ENCODE measurements at places on chromosomes 6 and 20.

DNA sequence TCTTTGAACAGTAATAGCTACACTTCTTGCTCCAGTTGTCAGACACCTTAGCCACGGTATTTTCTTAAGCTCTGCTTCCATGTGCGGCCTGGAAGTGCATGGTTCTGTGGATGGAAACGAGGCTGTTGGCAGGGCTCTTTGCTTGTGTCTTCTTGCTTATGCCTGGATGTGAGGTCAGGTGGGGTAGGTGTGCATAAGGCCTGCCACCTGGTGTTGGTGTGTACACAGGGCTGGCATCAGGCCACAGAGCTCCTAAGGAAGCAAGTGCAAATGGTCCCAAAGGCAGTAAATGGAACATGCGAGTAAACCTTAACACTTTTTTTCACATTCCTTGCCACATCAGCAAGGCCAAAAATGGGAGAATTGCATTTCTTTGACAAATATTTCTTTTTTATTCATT, 158.1 kb upstream of the GMDS start:
- no peak for DNase-seq

DNA sequence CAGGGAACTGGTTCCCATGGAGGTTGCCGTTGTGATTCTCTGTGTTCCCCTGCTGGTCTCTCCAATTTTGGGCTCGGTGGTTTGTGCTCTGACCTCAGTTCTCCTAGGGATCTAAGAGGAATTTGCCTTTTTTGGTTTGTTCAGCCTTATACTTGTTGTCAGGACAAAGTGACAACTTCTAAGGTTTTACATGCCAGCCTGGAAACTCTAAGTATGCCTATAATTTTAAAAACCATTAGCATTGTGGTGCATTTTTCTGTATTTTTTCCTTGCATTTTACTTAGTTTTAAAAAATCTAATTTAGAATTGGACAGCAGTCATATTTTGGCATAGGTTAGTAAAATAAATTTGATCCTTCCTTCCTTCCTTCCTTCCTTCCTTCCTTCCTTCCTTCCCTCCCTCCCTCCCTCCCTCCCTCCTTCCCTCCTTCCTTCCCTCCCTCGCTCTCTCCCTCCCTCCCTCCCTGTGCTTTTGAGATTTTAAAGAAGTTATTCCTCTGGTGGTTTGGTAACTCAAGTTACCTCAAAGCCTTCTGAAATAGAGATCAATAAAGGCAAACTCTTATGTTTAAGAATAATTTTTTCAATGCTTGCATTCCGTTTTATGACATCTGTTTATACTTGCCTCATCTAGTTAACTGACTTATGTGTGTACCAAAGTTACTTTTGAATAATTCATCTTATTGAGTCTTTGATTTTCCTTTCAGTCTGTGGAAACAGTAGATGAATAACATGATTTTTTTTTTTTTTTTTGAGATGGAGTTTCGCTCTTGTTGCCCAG, 141.3 kb upstream of the RGS17 start:
- no peak for DNase-seq

DNA sequence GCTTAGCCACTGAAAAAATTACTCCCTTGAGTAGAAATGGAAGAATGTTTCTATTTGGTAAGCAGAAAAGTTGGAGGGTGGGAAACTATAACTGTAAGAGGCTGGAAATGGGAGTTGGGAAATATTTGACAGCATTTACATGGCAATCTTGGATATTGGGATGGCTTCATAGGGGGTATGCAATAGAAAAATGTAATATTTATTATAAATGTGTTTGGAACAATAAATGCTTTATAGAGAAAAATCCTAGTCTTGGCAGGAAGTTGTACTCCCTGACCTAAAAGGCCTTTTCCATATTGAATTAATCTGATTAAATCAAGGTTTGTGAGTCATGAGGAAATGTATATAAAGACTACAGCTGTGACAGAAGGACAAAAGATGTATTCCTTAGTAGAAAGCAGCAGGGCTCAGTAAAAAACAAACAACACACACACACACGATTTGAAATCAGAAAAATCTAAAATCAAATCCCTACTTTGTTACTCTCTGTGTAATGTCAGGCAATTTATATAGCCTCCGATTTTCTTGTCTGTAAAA, 272.3 kb downstream of the CD109 start:
- no peak for DNase-seq

- DNase-seq = no peak
Observed at GRCh38 chr20:32929162-32929561, 70.4 kb downstream of the EFCAB8 start.

DNA sequence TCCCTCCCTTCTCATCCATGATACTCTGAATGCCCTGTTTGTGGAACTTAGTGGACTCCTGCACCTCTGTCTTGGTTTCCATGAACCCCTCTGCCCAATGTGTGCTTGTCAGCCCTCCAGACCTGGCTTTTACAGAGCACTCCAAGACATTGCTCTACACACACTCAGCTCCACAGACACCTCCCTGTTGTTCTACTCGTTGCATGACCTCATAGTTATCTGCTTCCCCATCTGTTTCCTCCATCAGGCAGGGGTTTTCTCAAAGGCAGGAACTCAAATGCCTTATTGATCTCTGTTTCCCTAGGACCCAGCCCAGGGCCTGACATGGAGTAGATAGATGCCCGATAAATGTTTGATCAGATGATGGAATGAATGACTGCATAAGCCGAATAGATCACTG, 13.3 kb downstream of the PLCG1 start:
- DNase-seq = no peak

GRCh38 chr6:123875784-123876183, 72.1 kb downstream of the NKAIN2 start:
- DNase-seq = no peak

DNA sequence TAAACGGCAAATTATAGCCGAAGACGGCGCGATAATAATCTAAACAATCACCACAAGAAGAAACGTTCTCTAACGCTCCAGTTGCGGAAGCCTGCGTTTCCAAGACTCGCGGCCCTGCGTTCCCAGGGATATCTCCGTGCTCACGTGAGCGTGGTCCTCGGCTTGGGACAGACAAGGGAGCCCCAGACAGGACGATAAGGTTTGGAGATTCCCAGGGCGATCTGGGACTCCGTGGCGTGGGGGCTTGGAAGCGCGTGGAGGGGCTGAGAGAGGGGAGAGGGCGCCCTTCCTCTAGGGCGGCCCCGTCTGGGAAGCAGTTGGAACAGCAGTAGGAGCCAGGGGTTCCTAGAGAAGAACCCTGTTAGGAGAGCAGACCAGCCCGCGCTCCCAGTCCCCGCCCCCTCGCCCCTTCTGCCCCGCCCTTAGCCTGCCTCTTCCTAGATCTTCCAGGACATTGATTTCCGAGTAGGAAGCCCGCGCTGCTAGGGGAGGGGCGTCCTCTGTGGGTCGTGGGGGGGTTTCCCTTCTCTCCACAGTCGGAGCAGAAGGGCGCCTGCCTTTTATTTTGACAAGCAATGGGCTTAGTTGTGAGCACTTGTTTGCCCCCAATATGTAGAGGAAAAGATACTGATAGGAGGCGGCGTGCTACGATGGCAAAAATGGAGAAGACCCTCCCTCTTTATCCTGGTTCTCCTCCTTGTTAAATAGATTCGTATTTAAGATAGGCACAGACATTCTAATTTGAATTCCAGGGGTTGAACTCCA, 10.6 kb downstream of the NRN1 start:
- peak; percentile 45 for DNase-seq

- no peak for DNase-seq
Observed at GRCh38 chr20:25461786-25462545, 54.5 kb downstream of the GINS1 start.

DNA sequence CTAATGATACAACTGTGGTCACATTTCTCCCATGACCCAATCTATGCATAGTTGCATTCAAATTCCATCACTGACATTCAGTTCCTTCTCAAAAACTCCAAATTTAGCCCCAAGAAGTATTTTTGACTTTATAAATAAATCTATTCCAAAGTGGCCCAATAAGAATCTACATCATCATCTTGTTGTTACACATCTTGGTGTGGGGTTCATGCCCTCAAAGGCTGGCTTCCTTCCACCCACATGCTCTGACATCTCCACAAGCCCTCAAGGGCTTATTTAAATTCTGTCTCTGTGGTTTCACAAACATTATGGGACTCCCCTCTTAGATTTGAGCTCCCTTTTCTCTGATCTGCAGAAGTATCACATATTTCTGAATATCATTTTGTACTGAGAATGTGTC, 585.3 kb upstream of the BTBD3 start:
- no peak for DNase-seq

GRCh38 chr6:111612379-111612778, 6.7 kb upstream of the TRAF3IP2 start:
- DNase-seq = no peak

GRCh38 chr6:157966589-157966977, 15.1 kb upstream of the SYNJ2 start:
- DNase-seq = no peak

GRCh38 chr20:24761220-24762065, 187.6 kb upstream of the CST7 start:
- DNase-seq = no peak

DNA sequence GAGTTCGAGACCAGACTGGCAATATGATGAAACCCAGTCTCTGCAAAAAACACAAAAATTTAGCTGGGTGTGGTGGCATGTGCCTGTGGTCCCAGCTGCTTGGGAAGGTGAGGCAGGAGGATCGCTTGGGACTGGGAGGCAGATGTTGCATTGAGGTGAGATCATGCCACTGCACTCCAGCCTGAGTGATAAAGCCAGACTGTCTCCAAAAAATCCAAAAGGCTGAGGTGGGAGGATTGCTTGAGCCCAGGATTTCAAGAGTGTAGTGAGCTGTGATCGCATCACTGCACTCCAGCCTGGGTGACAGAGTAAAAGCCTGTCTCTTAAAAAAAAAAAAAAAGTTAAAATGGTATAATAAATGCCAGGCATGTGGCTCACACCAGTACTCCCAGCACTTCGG, 1.3 kb upstream of the PTCRA start:
- no peak for DNase-seq

DNA sequence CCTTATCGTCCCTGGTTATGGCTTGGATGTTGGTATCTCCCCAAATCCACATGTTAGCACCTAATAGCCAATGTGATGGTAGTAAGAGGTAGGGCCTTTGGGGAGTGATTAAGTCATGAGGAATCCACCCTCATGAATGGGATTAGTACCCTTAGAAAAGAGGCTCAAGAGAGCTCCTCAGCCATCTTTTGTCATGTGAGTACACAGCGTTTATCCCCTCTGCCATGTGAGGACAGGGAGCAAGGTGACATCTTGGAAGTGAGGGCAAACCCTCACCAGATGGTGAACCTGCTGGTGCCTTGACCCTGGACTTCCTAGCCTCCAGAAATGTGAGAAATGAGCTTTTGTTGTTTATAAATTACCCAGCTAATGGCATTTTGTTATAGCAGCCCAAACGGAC, 16.1 kb upstream of the SIRPB2 start:
- DNase-seq = no peak

DNA sequence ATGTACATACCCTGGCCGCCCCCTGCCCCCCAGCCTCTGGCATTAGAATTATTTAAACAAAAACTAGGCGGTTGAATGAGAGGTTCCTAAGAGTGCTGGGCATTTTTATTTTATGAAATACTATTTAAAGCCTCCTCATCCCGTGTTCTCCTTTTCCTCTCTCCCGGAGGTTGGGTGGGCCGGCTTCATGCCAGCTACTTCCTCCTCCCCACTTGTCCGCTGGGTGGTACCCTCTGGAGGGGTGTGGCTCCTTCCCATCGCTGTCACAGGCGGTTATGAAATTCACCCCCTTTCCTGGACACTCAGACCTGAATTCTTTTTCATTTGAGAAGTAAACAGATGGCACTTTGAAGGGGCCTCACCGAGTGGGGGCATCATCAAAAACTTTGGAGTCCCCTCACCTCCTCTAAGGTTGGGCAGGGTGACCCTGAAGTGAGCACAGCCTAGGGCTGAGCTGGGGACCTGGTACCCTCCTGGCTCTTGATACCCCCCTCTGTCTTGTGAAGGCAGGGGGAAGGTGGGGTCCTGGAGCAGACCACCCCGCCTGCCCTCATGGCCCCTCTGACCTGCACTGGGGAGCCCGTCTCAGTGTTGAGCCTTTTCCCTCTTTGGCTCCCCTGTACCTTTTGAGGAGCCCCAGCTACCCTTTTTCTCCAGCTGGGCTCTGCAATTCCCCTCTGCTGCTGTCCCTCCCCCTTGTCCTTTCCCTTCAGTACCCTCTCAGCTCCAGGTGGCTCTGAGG, 7.6 kb downstream of the CDKN1A start:
- DNase-seq = no peak

DNA sequence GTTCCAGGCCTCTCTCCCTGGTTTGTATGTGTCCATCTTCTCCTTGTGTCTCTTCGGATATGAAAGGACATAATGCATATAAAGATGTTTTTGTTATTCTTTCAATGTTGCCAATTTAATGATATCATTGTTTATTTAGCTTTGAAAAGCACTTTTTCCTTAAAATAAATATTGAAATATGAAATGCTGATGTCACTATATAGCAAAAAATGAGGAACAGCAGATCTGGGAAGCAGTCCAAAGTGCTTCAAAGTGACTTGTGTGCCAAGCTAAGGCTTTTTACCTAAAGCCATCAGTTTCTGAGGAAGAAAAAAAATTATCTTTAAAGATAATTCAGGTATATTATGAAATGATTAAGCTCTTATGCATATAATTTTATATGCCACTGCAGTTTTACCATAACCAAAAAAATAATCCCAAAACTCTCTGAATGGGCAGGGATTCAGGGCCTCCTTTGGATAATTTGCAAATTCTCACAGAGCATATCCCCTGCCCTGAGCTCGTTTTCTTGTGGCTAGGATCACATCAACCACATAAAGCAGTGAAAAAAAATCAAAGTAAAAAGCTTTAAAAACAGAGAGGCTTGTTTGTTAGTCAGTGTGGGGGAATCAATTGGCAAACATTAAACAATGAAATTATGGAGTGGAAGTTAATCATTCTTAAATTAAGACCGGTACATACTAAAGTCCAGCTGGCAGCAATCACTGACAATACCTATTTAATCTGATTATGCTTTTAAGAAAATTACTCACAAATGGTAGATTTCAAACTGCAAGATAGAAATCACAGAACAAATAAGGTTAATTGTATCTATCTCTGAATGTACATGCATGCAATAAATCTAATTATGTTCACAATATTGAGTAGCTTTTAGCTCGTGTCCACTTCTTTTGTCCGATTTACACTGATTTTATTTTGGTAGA, 1027.9 kb upstream of the ADGRB3 start:
- no peak for DNase-seq

- no peak for DNase-seq
Observed at GRCh38 chr6:141183368-141183767, 949.4 kb upstream of the GJE1 start.

- DNase-seq = no peak
Observed at GRCh38 chr6:103799971-103800670, 1059.6 kb downstream of the HACE1 start.

DNA sequence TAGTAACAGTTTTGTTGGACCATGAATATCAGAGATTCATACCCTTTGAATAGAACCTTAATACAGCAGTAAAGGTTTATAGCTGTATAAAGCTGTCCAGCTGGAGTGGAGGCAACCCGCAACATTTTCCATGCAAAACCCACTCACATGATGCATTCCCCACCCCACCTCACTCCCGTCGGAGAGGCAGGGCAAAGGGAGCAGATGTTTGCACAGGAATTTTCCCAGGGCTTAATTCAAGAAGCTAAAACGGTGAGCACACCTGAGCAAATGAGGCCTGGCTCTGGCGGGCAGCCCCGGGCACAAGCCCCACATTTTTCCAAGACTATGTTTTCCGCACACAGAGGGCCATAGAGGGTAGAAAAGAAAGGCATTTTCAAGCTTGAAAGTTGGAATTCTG, 191.7 kb downstream of the FOXC1 start:
- no peak for DNase-seq

- DNase-seq = no peak
Observed at GRCh38 chr6:31681135-31681671, 336 bp upstream of the LY6G5C start.
